NCI-H748 treated with DMSO at 0.1 percent for 48 hours (cell line): ENCODE measurements at places on chromosomes 12 and 14.

GRCh38 chr12:117216686-117217085 lies 26.4 kb upstream of the FBXO21 start:
- no peak for DNase-seq

DNA sequence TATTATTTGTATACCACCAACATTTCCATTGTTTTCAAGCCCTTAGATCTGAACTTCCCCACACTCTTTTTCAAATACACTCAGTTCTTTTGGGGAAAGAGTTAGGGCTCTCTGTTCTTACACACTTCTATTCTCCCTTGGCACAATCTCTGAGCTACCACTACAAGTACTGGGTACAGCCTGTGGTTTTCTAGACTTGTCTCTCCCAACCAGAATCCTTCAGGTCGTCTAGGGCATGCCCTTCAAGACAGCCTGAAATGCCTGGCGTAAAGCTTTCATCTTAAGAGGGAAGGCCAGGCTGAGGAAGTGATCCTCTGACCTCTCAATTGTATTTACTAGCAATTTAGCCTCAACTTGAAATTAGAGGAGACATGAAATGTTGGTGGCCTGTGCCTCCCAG lies 1442.0 kb downstream of the AACS start:
- no peak for DNase-seq

GRCh38 chr12:5715021-5715420 lies 230.0 kb downstream of the ANO2 start:
- no peak for DNase-seq

DNA sequence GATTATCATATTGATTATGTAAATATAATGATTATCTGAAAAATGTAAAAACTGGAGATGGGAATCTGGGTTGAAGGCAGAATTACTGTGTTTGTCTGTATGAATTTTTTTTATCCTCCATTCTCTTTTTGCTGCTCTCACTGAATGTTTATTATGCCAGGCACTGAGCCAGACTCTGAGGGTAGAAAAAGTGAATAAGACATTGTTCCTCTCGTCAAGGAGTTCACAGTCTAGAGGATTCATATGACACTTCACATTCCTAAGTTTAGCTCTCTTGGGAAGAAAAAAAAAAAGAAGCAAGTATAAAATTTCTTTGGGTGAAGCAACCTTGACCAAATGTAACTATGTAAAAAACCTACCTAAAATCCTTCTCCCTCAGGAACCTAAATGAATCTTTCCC lies 120.9 kb upstream of the LMO3 start:
- DNase-seq = no peak
